ENCODE measurements at places on chromosomes 5 and 9.

DNA sequence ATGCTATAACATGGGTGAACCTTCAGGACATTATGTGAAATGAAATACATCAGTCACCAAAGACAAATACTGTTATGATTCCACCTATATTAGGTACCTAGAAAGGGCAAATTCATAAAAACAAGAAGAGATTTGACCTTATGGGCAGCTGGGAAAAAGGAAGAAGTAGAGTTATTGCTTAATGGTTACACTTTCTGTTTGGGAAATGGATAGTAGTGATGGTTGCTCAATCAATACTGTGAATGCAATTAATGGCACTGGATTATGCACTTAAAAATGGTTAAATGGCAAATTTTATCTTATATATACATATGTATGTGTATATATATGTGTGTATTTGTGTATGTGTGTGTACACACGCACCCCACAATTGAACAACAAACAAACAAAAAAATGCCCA, 15.2 kb downstream of the FKBP15 start:
- no peak for DNase-seq

DNA sequence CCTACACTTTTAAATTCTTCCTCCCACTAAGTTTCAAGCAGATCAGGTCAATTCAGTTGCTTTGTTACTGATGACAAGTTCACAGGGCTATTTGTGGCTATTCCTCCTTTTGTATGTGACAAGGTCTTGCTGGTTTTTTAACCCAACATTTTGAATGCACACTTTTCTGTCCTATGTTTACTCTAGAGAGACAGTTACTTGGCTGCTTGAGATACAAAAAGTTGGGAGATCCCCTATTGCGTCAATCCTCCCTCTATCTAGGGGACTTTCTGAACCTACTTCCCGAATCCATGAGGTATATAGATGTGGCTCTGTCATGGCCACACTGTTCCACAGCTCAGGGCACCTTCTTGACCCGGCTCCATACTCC, 386.7 kb downstream of the NTRK2 start:
- no peak for DNase-seq

DNA sequence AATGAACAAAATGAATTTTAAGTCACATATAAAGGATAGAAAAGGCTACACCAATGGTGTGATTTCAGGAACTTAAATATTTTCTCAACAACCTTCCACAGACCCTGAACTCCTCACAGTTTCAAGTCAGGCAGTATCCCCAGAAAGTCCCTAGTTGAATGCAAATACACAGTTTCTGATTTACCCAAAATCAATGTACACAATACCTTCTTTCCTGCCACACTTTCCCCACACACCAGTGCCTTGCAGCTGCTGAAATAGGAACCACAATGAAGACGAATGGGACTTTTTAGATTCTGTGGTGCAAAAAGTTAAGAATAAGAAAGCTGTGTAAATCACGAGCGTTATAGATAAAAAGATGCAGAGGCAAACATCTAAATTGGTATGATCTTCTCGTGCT, 552.4 kb upstream of the MEF2C start:
- no peak for DNase-seq

- DNase-seq = no peak
These were observed 55.9 kb downstream of the ABCA1 start for GRCh38 chr9:104871961-104872527.

- no peak for DNase-seq
These were observed 3.7 kb downstream of the CARD19 start for GRCh38 chr9:93099551-93100275.

DNA sequence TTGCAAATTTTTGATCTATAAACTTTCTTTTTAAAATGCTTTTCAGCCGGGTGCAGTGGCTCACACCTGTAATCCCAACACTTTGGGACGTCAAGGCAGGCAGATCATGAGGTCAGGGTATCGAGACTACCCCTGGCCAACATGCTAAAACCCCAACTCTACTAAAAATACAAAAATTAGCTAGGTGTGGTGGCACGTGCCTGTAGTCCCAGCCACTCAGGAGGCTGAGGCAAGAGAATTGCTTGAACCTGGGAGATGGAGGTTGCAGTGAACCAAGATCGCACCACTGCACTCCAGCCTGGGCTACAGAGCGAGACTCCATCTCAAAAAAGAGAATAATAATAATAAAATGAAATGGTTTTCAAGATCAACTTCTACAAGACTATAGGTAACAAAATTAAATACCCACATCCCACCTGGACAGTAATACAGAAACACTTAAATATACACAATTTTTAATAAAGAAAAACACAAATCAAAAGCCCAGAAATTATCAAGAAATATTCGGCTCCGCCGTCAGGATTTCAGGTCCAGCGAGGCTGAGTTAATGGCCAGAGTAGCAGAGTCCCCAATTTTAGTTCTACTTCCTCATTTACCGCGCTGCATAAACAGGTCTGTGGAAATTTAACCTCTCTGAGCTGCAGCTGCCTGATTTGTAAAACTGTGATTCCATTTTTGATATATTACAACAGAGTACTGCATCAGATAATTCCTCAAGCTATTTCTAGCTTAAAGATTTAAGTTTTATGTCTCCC, 4.0 kb downstream of the TUT7 start:
- no peak for DNase-seq

DNA sequence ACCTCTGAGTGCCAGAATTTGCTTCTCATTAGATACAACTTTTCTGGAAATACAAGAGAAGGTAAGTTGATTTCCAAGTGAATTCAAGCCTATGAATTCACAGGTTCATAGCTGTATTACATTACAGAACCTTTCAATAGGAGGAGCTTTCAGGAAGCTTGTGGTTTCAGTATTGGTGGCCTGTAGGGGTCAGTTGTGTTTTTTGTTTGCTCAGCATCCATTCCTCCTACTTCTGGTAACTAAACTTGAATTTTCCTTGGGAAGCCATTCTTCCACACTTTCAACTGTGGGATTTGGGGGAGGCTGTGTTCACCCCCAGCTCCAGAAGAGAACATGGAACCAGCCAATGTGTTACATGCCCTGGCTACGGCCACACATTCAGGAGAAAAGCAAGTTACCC, 5.6 kb upstream of the CYSTM1 start:
- no peak for DNase-seq

- no peak for DNase-seq
These were observed 185.5 kb downstream of the RGS3 start for GRCh38 chr9:113649054-113649453.

- no peak for DNase-seq
These were observed 20.7 kb downstream of the FAXDC2 start for GRCh38 chr5:154829589-154830218.

DNA sequence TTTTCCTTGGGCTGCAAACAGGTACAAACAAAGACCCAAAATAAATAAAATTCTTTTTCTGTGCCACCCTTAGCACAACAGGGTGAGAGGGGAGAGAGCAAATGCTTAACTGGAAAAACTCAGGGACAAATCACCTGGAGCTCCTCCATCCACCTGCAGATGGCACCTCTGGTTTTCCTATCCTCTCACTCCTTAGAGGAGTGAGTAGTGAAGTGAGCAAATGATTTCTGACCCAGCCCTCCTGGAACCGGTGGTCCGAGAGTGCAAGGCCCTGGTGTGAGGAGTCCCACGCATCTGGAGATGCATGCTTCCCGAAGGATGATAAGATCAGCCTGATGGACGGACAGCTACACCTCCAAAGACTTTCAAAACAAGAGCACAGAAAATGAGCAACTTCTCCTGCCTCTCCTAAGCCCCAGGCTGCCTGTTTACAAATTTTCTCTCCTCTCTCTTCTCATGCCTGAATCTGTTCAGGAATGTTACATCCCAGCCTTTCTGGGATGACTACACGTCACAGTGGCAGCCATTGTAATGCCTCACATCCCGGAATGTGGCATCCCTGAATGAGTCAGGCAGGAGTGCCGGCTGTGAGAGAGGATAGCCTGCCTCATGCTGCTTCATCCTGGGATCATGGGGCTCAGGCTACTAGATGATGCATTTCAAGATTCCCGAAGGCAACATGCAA, 86.4 kb downstream of the ADRB2 start:
- DNase-seq = peak; percentile 98

DNA sequence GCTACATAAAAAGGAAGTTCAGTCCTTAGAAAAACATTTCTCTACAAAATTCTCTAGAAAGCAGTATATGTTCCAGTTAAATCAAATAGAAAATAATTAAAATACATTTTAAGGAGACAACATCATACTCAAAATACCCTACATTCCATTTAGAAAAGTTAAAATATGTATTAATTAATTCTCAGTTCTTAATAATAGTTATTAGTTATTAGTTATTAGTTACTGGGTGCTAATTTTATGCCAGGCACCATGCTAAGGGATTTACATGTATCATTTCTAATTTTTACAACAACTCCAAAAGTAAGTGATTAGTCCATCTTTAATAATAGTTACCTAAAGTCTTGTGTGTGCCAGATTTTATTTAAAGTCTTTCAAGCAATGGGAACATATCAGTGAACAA, 38.0 kb downstream of the FAM114A2 start:
- no peak for DNase-seq
